ENCODE measurements at places on chromosomes 3 and 15. TPM values are rescaled to one million over a fixed set of nuclear protein-coding genes. Genes with fewer than 3 reads are reported as not detected.

ZBTB11 gene
- 20.7 TPM for polyA plus RNA-seq

CXCR6 gene
- 0.14 TPM for polyA plus RNA-seq

SUSD5 gene
- 6.5 TPM for polyA plus RNA-seq

CFAP100 gene
- polyA plus RNA-seq = 1.2 TPM

ADGRG7 gene
- 0.10 TPM for polyA plus RNA-seq

MUSTN1 gene
- 1.0 TPM for polyA plus RNA-seq

GPR149 gene
- not detected for polyA plus RNA-seq

CELSR3 gene
- 1.4 TPM for polyA plus RNA-seq

DNA sequence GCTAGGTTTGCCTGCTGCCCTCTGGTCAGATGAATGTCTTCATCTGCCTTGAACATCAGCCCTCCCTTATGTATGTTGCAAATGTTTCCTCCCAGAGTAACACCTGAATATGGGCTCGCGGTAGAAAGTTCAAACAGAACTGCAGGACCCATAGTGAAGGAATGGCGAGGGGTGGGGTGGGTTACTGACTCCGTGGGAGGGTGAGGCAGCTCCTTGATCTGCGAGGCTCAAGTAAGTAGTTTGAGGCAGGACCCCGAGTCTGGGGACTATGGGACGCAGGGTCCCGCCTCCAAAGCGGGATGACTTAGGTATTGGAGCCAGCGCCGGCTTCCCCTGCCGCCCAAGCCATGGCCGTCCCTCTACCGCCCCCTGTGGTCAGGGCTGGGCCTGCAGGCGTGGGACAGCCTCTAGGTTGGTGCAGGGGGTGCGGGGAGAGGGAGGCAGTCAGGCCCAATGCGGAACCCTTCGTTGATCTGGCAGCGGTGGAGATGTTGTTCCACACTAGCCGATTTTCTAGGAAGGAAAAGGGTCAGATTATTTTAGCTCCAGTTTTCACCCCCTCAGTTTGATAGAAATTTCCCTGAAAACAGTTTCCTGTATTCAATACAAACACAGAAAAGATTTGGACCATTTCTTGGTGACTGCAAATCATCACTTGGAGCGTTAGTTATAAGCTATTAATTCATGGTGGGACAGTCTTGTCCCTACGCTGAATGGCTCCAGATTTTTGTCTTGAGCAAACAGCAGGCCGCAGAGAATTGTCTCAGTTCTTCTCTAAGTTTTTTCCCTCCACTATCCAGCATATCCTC lies 72.3 kb downstream of the CORO2B start:
- no peak for DNase-seq

GRCh38 chr3:50369012-50369670 lies 9.8 kb upstream of the TMEM115 start:
- no peak for DNase-seq

DNA sequence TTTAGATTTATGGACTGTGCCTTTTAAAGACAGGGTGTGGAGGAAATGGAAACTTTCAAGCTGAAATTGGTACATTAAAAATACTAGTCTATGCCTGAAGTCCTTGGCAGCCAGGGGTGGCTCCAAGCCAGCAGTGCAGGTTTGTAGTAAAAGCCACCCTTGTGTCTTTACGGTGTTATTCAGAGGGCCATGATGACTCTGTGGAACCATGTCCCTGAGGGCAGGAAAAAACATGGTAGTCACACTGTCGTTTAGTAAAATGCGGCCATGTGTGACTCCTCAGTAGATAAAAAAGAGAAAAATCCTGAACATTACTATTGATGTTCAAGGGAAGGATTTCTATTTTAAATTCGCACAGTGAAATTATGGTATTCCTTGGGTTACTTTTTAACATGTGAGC lies 2.7 kb downstream of the FAN1 start:
- no peak for DNase-seq

- DNase-seq = no peak
Observed at GRCh38 chr3:37097776-37098175, 76.6 kb downstream of the LRRFIP2 start.

DNA sequence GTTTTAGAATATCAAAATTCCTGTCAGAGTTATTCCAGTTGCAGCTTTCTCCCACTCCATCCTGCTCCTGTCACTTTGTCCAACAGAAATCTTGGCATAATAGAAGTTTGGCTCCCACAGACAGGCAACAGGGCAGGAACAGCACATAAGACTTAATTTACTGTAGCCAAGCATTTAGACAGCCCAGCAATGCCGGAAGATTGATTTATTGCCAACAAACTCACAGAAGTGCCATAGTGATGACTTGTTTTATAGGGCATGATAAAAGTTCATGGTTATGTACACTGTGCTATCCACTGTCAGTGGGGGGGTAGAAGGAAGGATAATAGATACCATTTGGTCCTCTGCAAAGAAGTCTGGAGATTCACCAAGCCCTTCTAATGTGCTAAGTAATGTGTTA lies 98.3 kb upstream of the CBLB start:
- peak; percentile 38 for DNase-seq

GRCh38 chr3:183195266-183195665 lies 32.7 kb upstream of the LAMP3 start:
- no peak for DNase-seq

DNA sequence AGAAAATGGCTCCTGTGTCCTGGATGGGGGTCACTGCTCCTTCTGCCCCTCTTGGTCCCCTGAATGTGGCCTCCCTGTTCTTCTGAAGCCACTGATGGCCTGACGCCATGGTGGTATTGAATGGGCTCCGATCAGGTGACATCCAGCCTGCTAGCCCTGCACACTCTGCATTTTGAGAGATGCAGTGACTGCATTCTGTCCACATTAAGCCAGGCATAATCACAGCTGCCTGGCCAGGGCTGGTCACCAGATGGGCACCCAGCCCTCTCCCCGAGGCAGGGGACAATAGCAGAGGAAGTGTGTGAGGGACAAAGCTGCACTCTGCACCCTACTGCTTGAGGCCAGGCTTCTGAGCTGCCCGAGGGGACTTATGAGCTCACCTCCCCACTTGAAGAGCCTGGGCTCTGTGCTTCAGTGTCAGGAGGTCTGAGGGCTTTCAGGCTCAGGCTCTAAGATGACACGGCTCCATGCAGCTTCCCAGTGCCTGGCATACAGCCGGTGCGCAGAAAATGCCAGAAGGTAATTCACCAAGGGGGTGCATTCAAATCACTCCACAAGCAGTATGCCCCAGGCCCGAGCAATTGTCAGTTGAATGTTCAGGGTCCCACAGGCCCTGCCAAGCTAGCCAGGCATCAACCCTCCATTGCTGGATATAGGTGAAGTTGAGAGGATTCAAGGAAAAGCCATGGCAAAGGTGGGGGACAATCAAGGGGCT lies 56.8 kb downstream of the WNT7A start:
- DNase-seq = no peak

GRCh38 chr3:157130467-157131251 lies 29.3 kb downstream of the CCNL1 start:
- no peak for DNase-seq

GRCh38 chr3:96779810-96780209 lies 34.6 kb upstream of the EPHA6 start:
- no peak for DNase-seq

DNA sequence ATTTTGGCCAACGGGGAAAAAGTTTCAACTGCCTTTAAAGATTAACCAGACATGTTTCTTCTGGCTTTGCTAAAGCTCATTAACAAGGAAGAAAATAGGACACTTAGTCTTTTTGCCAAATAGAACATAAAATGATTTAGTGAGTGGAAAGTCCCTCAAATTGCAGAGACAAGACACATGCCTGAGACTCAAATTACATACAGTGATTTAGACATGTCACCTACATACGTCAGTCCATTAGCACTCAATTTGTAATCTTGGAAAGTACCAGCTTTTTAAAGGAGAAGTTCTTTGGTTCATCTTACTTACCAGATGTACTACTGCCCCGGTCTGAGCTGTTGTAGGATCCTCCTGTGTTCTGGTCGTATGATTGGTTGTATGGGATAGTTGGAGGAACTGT lies 1134.2 kb downstream of the ROBO1 start:
- DNase-seq = no peak

GRCh38 chr3:158763421-158763820 lies 31.2 kb upstream of the RARRES1 start:
- DNase-seq = no peak

DNA sequence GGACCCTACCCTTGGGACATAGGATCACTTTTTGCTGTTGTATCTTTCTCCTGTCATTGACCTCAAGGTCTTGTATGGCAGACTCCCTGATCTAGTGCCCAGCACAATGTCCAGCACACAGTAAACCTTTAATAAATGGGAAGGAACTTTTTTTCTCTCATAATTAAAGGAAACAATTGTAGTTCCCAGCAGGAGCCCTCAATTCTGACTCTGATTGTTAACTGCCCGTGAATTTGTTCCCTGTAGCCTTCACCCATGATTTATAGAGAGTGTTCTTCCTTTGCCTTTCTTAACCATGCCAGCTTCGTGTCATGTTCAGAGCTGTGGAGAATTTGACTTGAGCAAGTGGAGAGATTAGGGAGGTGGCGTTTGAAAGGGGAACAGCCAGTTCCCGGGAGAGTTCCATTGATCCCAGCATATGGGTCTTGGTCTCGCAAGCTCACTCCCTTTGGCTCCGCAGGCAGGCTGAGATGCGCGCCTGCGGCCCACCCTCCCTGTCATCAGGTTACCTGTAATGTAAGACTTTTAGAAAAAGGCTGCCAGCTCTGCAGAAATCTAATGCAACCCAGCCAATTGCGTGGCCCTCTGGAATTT lies 182.6 kb downstream of the TP63 start:
- no peak for DNase-seq

DNA sequence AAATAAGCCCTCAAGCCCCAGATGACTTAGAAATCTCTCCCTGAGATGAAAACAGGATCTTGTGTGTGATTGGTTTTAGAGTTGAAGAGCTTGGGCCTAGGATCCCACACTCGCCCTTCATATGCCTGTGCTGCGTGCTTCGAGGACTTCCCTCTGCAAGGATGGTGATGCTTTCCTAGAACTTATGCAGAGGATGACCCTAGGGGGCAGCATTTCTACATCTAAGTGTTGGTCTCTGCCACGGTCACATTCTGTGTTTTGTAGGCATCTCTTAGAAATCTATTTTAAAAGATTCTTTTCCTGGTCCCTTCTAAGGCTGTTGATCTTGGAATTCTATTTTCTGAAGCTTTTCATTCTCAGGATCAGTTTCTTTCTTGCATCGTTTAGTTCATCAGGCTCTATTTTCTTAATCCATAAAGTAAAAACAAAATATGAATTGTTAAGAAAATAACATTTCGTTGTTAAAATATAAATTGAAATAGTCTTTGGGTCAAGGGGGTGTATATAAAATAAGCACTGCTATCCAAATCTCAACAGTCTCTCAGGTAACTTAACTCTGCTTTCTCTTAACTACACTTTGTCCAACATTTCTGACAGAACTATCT lies 45.7 kb downstream of the WDR76 start:
- DNase-seq = peak; percentile 61

DNA sequence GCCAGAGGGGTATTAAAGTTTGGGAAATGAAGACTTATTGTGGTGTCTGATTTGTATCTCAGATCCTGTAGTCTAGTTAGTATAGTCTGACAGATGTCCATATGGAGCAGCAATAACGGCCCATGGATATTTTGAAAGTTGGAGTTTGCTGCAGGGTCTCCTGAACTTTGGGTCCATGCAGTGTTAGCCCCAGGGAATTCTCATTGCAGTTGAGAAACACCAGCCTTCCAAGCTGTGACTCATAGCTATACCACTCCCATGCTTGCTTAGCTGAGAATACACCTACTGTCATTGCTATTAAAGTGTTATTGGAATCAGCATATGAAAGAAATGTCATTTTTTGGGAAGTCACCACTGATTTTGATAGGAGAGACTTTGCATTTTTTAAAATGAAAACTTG lies 29.2 kb downstream of the TMOD2 start:
- no peak for DNase-seq

DNA sequence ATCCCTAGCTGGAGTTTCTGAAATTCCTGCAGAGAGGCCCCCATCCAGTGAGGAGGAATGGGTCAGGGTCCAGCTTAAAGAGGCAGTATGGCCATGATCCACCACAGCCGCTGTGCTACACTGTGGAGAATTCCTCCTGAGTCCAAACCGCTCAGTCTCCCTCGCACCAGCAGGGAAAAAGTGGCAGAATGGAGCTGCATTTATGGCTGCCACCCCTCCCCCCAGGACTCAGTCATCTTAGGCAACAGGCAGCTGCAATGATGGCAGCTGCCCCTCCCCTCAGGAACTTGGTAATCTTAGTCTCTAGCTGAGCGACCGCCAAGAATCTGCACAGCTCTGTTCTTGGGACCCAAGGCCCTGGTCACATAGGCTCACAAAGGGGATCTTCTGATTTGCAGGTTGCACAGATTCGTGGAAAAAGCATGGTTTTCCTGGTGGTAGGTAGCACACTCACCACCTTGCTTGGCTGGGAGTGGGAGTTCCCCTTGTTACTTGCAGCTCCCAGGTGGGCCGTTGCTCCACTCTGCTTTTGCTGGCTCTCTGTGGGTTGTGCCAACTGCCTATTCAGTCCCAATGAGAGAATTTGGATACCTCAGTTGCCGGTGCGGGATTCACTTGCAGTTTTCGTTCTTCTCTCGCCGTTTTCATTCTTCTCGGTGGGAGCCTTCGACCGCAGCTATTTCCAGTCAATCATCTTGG lies 204.1 kb downstream of the STXBP5L start:
- no peak for DNase-seq

GRCh38 chr15:53611145-53611920 lies 148.1 kb downstream of the WDR72 start:
- DNase-seq = no peak

GRCh38 chr3:136186846-136187245 lies 9.3 kb downstream of the MSL2 start:
- DNase-seq = no peak

DNA sequence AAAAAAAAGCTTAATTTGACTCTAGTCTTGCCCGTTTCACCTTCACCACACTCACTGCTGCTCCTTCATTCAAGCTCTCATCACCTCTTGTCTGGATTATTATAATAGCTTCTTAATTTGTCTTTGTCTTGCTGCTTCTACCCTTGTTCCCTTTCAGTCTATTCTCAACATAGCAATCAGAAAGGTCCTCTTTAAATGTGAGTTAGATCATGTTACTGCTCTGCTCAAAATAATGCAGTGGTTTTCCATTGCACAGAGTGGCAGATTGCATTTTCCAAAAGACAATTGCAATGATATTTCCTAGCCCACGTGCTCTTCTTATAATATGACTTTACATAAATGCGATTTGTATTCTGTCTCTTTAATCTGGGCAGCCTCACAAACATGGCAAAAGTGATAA lies 174.6 kb downstream of the ALDH1A2 start:
- no peak for DNase-seq

DNA sequence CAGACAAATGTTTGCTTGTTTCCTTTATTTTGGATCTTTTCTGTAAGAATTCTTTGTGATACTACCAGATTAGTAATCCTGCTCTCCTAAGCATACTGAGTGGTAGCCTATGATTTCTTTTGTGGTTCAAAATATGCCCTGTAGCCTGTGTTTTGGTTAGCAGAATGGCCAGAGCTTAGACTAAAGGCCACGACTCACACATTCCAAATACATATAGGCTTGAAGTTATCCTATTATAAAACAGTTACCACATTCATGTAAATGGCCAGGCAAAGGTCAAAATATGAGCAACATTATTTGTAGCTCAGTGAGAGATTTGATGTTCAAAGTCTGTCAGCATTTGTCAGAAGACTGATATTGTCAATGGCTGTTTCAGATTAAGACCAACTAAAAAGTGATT lies 84.5 kb downstream of the MITF start:
- DNase-seq = no peak
